ENCODE measurements at places on chromosomes 16 and 17. TPM values are rescaled to one million over a fixed set of nuclear protein-coding genes. Genes with fewer than 3 reads are reported as not detected.

DNA sequence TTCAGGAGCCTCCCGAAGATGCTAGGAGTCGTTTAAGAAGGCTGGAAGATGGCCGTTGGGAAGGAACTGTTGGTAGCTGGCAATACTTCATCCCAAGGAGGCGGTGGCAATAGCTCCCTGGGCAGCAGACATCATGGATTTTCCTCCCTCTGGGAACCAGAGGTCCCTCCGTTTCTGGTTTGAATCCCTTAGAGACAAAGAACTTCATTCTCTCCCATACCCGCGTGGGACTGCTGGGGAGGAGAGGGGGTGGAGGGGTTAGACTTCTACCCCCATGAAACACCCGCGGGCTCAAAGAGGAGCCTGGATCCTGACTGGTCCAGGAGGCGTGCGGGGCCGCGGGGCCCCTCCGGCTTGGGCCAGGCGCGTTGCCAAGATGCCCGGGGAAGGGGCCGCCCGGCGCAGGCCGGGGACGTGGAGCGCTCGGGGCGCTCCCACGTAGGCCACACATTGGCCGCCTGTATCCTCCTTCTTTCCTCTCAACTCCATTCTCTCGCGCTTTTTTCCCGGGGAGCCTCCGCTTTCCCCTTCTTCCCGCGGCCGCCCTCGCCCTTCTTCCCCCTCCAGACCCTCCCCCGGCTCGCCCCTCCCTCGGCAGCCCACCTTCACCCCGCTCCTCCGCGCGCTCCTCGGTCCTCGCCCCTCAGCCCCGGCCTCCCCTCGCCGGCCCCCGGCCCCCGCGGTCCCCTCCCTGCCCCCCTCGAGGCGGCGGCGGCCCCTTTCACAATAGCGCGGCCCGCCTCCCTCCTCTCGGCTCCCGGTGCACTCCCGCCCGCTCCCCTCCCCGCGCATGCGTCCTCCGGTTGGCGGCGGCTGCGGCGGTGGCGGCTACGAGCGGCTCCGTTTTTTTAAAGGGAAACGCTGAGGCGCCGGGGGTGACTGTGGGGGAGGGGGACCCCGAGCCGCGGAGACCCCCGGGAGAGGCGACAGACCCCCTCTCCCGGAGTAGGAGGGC lies at the start of gene MSL1:
Gene MSL1 (plus strand): TSS at position 791 of the 955 bp plus-strand sequence. CDS start 642 bp downstream, outside the sequence.
- peak; percentile 80 for DNase-seq

DNA sequence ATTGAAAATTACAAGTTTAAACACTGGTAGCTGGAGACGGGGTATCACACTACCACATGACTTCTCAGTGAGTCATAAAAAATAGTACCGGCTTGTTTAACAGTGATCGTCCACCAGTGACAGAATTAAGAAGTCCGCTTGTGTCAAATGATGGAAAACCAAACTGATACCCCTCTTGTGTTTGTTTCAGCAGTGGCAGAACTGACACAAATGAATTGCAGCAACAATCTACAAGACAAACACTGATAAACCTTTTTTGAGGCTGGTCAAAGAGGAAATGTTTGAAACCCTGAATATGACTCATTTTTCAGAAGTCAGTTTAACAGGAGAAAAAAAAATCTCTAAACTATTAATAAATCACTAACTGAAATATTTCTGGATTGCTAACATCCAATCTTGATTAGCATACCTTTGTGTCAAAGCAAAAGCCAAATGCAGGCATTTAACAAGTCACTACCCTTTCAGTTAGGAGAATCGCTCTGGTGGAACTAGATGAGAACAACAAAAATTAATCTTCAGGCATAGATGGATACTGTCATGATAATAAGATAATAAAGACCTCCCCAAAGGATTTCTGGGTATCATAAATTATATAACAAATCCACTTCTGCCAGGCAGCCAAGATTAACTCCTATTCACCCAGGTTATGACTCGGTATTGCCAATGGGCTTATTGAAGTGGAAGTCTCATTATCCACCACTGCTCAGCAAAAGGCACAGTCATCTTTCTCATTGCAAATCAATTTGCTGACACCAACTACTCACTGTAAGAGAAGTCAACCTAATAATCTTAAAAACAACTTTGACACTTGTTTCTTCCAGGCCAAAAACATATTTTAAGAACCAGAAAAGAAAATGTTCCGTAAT lies 20.8 kb downstream of the DCUN1D3 start:
- DNase-seq, result no peak

- DNase-seq, result no peak
These were observed 115.3 kb downstream of the CEP112 start for GRCh38 chr17:66076546-66077190.

The CD300A gene
- total RNA-seq, result 6.0 TPM

DNA sequence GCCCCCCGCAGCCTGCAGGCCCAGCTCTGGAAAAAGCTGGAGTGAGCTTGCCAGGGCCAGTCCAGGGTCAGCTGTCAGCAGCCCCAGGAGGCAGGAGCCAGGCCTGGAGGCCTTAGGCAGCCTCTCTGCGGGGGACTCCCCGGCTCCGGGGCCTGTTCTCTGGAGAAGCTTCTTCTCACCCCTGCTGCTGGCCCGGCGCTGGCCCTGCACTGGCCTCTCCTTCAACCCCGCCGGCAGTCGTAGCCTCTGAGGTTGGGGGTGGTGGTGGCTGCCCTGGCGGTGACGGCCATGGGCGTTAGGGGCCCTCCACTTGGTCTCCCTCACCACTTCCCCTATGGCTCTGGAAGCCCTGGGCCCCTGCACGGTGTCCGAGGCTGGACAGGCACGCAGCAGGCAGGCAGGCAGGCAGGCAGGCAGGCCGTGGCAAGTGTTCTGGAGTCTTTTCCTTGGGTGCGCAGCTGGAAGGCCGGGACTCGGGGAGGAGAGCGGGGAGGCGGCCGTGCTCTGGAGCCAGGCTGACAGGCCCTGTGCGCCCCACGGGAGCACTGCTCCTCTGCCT lies 2.1 kb downstream of the FOXF1 start:
- DNase-seq, result no peak

- no peak for DNase-seq
These were observed 174.0 kb downstream of the IRX3 start for GRCh38 chr16:54112451-54113206.

DNA sequence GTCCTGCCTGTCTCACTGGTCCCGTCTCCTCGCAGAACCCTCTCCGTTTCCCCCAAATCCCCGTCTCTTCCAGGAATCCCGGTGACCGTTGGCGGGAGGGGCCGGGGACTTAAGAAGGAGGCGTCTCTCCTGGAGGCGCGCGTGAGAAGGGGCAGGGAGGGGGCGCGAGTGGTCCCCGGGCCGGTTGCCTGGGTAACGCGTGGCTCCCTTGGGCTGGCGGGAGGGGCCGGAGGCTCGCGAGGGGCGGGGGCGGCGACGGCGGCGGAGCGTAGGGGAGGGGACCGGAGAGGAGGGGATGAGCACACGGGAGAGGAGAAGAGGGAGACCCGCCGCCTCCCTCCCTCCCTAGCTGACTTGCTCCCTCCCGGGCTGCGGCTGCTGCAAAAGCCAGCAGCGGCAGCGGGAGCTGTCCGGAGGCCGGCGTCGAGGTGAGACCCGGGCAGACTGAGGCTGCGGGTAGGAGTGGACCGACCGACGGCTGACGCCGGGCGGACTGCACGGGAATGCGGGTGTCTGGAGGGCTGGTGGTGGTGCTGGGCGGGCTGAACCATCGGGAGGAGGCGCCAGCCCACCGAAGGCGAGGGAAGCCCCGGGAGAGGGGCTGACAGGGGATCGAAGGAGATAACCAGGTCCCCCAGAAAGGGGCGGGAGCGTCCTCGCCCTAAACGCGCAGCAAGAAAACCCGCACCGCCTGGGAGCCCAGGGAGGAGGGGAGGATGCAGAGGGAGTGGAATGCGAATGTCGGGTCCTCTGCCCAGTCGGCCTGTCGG lies at the start of gene PRRT2:
Gene PRRT2 (plus strand): TSS at position 298 of the 770 bp plus-strand sequence. CDS start 862 bp downstream, outside the sequence.
- peak; percentile 71 for DNase-seq

The BRIP1 gene
- 10.5 TPM for total RNA-seq

The SLC16A3 gene
- total RNA-seq, result 16.3 TPM

GRCh38 chr16:74446866-74447265 lies 25.6 kb upstream of the CLEC18B start:
- DNase-seq, result no peak

The MSLN gene
- total RNA-seq, result 1.4 TPM

The CD300LB gene
- 0.59 TPM for total RNA-seq

DNA sequence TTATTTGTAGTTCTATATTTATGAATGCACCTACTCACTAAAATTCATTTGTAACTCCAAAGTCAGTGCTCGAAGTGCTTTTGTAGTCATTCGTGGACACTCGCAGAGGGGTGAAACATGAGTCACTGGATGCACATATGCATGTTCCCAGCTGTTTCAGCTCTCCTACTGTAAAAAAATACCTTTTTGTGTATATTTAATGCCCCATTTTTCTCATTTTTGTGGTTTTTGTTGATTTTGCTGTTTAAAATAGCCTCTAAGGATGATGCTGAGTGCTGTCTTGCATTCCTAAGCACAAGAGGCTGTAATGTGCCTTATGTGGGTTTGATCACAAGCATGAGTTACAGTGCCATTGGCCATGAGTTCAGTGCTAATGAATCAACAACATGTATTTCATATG lies 30.6 kb downstream of the CENPV start:
- DNase-seq, result no peak

- no peak for DNase-seq
These were observed 14.8 kb downstream of the RFWD3 start for GRCh38 chr16:74651841-74652240.

DNA sequence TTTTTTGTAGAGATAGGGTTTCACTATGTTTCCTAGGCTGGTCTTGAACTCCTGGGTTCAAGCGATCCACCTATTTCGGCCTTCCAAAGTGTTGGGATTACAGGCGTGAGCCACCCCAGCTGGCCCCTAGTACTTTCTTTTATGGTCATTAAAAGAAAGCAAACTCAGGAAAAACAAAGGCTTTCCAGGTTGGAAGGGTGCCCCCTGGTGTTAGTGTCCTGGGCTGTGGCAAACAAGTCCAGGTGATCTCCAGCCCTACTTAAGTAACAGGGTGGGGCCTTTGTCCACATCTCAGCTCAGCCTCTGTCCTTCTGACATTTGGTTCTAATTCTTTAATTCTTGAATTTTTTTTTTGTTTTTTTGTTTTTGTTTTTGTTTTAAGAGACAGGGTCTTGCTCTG lies 6.9 kb downstream of the IGFBP4 start:
- no peak for DNase-seq

GRCh38 chr17:71870546-71870862 lies 250.3 kb upstream of the SOX9 start:
- DNase-seq, result no peak

Data from skin of body (tissue), 3 donors.